M059J (cell line): ENCODE measurements at places on chromosomes 1 and 21. TPM values are rescaled to one million over a fixed set of nuclear protein-coding genes. Genes with fewer than 3 reads are reported as not detected.

DNA sequence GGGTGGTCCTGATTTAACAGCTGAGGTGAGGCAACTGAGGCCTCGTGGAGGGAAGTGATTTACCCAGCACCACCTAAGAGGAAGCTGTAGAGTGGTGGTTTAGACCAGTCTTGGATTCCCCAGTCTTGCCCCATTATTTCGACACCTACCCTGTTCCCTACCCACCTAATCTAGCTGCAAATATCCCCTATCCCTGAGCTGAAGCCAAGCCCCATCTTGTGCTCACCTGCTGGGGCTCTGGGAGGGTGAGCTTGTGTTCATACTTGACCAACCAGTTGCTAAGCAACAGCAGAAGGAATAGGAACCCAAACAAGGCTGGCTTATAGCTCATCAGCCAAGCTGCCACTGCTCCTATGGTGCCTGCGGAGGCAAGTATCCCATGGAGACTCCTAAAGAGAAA lies 2.0 kb downstream of the TEX46 start:
- peak; percentile 69 for DNase-seq

- DNase-seq: no peak
These were observed 277.0 kb downstream of the DISC1 start for GRCh38 chr1:231903586-231904081.

DNA sequence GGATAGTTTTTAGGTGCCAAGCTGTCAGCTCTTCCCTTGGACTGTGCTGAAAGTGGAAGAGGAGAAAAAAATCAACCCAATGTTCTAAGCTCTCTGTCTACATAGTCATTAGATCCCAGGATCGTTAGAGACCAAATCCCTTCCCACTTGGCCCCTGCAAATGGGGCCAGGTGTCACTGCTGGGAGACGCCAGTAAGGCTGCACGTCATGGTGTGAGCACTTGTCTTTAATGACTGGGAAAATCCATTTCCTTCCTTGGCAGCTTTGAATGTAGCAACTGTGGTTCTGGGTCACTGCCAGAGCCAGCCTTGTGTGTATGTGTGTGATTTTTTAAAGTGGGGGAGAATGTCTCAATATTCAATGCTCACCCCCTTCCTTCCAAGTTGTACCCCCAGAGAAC lies 59.9 kb downstream of the MAN1C1 start:
- peak; percentile 71 for DNase-seq

DNA sequence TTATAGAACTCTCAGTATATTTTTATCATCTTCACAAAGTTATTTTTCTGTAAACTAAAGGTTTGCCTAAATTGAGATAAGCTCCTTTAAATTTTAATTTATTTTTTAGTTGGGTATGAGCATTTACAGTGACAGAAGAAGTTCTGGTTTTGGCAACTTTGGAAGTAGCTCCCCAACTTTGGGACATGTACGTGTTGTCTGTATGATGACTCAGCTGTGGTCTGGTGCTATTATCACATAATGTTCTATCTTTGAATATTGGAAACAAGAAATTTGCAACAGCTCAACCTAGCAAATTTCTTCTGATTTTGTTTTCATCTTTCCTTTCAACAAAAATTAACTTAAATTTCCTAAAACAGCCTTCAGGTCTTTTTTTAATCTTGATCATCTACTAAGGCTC lies 46.6 kb upstream of the C1orf105 start:
- peak; percentile 32 for DNase-seq

- peak; percentile 64 for DNase-seq
These were observed 64.6 kb upstream of the FMN2 start for GRCh38 chr1:240027059-240027462.

GRCh38 chr1:163074004-163074403 lies 4.8 kb downstream of the RGS4 start:
- DNase-seq: no peak

Gene MIXL1
- total RNA-seq: not detected in 2 replicates

Gene ALG14
- 1.9 and 2.1 TPM in 2 replicates for total RNA-seq

Gene ADAMTSL4
- total RNA-seq: 1.2 and 2.0 TPM in 2 replicates

Gene NUP210L
- not detected in 2 replicates for total RNA-seq

Gene PLA2G2A
- total RNA-seq: not detected in 2 replicates
